ENCODE measurements at places on chromosomes 2 and 18. TPM values are rescaled to one million over a fixed set of nuclear protein-coding genes. Genes with fewer than 3 reads are reported as not detected.

The ALLC gene
- not detected for total RNA-seq

The TBR1 gene
- not detected for total RNA-seq

The MC4R gene
- not detected for total RNA-seq

The SPOPL gene
- total RNA-seq: 9.3 TPM

All from epithelial cell of proximal tubule (primary cell).